HepG2 (cell line): ENCODE measurements at places on chromosomes 4 and X.

GRCh38 chr4:144718958-144719512 is 73.1 kb downstream of the HHIP start:
- no peak for DNase-seq

DNA sequence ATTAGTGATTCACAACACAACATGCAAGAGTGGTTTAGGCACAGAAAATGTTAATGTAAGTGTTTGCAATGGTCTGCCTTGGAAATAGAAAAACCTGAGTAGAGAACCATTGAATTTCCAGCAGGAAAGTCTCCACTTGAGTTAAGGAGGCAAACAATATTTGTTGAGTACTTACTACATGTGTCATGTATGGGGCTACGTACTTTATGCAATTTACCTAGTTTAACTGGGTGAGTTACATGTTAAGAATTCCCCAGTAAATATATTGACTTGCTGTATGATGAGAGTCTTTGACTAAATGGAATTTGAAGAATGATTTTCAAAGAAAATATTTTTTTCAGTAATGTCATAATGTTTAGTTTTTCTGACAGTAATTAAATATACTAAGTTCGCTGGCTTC is 7.8 kb upstream of the NPNT start:
- no peak for DNase-seq

DNA sequence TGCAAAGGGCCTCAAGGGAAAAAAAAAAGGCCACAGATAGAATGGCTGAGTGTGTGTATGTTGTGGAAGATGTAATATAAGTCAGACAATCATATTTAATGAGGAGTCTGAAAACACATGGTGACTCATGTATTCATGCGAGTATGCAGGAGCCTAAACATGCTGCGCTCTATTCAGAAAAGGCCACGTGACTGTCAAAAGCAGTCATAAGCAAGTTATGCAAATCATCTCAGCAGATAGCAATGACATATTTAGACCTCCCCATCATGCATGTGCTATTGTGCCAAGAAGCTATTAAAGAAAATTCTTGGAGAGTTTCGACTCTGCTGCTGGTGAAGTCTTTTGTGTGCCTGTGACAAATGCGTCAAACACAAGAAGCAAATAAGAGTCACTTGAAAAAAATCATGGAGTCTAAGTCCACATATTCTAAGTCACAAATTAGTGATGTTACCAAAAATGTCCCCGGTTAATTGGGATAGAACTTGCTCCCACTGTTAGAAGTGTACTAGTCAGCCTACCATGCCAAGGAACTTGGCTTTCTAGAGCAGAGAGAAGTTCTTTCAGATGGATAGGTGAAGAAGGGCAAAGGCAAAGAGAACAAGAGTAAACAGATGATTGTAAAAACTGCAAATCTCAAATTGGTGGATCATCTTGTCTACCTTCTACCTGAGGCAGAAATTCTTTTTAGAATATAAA is 5.0 kb downstream of the LNX1 start:
- no peak for DNase-seq

DNA sequence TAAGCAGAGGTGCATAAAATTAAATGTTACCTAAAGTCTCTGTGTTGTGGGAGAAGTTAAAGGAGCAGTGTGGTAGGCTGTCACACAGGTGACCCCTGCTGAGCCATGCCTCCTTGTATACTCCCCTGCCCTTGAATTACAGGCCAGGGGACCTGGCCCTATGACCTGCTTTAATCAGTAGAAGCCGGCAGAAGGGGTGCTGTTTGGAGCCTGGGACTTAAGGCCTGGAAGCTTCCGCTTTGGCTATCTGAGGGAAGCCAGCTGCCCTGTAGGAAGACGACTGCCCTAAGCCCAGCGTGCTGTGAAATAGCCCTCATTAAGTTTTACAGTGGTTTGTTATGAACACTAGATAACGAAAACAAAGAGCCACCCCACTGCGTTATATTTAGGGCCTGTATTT is 34.1 kb downstream of the SPINK2 start:
- no peak for DNase-seq

- no peak for DNase-seq
These were observed 364.4 kb upstream of the EPHA5 start for GRCh38 chr4:66034671-66035070.

DNA sequence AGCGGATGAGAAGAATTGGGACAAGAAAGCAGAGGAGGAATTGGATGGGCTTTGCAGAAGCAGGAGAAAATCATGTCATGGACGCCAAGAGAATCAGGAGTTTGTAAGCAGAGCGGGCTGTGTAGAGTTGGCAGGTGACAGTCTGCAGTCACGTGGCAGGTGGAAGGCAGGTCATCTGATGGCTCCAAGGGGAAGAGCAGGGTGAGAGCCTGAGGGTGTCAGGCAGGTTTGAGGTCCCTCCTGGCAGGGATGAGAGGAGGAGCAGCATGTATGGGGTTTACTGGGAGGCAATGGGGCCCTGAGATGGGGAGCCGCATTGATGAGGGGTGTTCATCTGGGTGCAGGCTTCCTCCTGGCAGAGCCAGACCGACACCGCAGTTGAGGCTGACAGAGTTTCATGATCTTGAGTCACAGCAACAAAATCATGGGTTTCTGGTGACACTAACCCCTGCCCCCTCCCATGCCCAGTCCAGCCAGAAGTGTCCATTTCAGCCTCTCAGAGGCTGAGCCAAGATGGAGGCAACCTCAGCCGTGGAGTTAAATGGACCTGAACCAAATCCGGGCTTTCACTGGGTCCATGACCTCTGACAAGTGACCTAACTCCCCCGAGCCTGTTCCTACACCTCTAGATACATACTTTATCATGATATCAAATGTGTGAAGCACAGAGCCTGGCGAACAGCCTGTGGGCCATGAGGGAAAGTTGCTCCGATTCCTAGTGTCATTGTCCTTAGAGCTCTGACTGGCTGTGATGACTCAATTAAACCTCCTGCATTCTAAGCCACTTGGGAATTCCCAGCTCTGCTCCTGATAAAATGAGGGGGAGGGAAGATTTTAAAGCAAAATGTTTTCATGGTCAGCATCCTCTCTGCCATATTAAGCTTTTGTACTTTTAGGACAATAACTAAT is 36.1 kb downstream of the EVC start:
- no peak for DNase-seq

DNA sequence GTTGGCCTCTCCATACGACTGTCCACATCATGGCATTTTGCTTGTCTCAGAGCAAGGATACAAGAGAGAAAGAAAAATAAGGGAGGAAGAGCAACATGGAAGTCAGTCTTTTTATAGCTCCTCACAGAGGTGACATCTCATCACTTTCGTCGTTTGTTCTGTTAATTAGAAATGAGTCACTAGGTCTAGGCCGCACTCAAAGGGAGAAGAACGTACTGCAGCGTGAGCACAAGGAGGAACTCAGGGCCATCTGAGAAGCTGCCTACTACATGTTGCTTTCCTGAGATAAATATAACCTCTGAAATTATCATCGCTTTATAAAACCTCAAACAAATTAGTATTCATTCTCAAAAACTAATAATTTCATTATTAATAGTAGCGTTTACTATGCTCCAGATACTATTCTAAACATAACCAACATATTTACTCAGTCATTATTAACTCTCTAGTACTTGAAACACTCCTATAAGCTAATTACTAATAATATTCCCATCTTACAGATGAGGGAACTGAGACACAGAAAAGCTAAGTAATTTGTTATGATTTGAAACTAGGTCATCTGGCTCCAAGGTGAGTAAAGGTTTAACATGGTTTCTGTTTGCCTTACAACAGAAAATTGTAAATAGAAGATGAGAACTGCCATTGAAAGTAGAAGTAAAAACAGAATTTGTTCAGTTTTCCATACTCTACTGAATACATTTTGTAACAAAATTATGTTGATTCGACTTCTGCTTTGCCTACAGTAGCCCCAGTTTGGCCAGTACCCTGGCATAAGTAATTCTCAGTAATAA is 213.2 kb upstream of the UGT8 start:
- DNase-seq, result no peak

DNA sequence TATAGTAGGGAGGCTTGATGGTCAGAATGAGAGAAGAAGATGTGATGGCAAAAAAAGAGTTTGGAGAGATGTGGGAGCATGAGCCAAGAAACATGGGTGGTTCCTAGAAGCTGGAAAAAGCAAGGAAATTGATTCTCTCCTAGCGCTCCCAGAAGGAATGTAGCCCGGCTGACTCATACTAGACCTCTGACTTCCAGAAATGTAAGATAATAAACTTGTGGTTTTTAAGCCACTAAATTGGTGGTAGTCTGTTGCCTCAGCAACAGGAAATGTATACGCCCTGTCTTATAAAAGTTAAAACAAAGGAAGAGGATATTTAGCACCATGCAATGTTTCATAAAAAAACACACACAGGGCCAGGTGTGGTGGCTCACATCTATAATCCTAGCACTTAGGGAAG is 182.7 kb upstream of the PCDH7 start:
- no peak for DNase-seq

DNA sequence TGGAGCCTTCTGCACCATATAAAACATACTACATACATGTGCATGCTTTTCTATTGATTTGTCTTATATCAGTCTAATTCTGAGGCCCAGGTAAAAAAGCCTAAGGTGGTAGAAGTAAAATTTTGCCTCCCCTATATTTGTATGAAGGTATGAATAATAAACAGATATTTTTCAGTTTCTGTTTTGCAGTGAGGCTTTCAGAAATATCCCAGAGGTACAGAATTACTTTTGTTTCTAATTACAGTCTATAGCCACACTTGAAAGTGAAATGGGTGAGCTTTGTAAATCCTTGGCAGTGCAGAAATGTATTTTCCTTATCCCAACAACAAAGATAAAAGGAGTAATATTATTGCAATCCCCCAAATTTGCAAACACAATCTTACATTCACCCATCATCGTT is 59.5 kb downstream of the DDX60 start:
- DNase-seq, result no peak

DNA sequence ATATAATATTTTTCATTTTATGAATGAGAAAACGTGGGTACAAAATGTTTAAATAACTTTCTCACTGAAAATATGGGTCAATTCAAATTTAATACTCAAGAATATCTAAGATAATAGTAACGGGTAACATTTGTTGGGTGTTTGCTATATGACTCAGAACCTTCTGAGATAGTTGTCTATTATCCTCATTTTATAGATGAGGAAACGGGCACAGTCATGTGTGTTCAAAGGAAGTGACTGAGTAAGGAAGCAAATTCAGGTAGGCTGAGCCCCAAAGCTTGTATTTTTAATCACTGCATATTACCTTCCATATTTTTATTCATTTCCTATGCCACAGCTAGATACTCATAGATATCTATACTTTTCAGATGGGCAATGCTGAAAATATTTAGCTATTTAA is 12.2 kb upstream of the CAMK2D start:
- no peak for DNase-seq

DNA sequence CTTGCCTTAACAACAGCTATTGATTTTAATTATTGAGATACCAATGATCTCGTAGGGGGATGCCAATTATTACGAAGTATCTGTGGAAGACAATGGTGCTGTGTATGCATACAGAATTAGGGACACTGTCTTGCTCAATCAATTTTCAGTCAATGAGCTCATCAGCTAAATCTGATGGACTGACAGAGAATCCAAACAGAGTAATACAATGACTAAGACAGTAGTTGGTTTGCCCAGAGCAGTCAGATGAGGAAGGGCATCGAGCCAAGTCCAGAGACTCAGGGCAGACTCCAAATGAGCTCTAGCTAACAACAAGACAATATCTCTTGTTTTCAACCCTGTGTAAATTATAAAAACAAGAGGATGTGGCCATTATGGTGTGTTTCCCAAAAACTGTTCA is 14.7 kb upstream of the GSX2 start:
- peak; percentile 91 for DNase-seq

GRCh38 chrX:111490688-111491087 is 20.8 kb upstream of the SERTM2 start:
- no peak for DNase-seq
